ENCODE measurements at places on chromosomes 11 and 22.

- DNase-seq: no peak
These were observed 150.9 kb downstream of the CACNA1I start for GRCh38 chr22:39721206-39722031.

GRCh38 chr11:117220999-117221774 lies 10.7 kb downstream of the PCSK7 start:
- DNase-seq: no peak

- no peak for DNase-seq
These were observed 127.0 kb upstream of the C11orf58 start for GRCh38 chr11:16611401-16611921.

GRCh38 chr11:8218840-8219239 lies 44.8 kb downstream of the LMO1 start:
- DNase-seq: no peak

GRCh38 chr11:3123761-3124733 lies 41.1 kb downstream of the OSBPL5 start:
- peak; percentile 68 for DNase-seq

GRCh38 chr22:26656891-26657851 lies at the start of gene MIAT:
MIAT (plus strand) TSS chr22:26657588.
- DNase-seq: no peak

DNA sequence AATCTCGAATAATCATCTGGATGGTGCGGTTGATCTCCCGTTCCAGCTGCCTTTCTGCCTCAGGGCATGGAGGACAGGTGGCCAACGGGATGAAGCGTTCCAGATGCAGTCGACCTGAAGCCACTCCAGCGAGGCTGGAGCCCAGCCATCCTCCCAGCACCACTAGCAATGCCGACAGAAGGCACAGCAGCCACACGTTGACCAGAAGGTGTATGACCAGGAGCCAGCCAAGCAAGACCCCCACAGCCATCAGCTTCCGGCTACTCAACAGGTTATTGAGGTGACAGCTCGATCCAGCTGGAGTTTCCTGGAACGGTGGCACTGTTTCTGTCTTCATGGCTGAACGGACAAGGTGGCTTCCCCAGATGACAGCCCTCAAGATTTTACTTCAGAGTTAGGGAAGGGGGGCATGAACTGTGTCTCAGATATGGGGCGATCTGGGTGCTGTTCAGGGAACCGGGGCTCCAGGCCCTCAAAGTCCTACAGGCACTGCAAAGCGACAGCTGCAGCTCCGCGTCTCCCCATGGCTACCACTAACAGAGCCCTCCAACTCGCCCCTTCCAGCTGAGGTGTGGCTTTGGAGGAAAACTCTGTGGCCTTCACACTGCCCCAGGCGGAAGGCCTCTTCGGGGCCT lies 559 bp downstream of the SNX19 start:
- DNase-seq: no peak

DNA sequence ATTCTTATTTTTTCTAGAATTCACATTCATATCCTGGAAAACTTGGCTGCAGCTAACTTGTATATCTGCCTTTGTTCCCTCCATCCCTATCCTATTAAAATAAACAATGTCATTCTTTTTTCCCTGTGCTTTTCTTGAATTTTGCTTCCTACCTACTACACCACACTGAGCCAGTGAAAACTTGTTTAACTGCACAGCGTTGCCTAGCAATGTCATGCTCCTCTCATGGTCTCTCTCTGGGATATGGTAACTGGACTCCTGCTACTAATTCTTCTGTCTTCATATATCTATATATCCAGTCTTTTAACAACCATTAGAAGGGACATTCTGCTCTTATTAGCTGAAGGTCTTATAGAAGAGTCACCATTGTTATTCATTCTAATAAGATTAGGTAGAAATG lies 434.4 kb downstream of the METTL15 start:
- no peak for DNase-seq

DNA sequence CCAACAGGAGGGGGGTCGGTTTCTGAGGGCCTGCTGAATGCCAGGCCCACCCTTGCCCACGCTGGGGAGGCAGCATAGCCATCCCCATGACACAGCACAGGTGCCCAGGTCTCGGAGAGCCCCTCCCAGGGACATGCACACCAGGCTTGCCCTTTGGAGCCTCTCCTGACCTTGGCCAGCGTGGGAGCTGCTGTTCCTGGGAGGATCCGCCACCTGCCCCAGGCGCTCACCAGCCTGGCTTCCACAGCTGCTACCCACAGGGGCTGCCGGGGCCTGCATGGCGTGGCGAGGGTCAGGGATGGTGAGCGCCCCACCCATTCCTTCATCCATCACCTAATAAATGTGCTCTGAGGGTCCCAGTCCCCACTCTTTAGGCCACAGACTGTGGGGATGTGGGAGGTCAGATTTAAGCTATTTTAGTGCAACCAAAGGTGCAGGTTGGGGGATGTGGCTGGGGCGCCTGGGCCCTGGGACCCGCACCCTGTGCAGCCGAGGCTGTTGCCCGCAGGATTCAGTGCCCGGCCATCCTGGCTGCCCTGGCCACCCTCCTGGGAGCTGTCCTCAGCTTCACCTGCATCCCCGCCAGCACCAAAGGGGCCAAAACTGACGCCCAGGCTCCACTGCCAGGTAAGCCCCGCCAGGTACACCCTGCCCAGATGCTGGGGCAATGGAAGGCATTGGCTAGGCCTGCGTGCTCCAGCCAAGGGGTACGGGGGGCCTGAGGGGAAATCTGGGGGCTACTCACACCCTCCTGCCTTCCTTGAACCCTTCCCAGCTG lies 12.9 kb downstream of the PHLDA2 start:
- DNase-seq: no peak

DNA sequence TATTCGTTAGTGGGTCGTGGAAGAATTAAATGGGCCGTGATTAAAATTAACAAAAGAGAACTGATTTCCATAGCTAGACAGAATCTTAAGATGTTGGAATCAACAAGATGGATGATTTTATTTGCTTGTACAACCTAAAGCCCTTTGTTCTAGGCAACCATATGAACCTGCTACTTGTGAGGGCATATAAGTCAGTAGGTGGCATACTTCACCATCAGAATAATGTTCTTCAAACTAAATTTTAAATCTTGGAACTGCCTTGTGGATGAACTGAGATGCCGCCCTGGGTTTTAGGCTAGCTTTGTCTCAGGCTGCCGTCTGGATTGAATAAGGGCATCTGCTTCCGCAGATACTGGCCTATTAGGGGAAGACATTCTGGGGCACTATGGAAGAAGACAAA lies 40.9 kb downstream of the CSRP3 start:
- no peak for DNase-seq

DNA sequence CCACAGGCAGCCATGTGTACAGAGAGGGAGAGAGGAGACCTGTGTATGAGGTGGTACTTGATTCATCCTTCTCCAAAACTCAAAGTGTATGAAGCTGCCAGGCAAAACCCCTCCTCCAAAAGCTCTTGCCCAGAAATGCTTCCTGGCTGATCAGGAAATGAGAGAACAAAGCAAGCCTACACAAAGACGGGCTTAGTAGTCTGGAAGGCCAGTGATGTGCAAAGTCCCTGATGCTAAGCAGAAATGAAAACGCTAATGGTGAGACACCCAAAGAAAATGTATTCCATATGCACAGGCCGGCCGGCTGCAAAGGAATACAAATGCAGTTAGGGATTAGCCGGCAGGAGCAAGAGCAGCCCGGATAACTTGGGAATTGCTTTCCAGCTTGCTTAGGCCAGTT lies 234.9 kb upstream of the CADM1 start:
- no peak for DNase-seq

GRCh38 chr11:9617940-9618339 lies 44.5 kb downstream of the WEE1 start:
- no peak for DNase-seq

DNA sequence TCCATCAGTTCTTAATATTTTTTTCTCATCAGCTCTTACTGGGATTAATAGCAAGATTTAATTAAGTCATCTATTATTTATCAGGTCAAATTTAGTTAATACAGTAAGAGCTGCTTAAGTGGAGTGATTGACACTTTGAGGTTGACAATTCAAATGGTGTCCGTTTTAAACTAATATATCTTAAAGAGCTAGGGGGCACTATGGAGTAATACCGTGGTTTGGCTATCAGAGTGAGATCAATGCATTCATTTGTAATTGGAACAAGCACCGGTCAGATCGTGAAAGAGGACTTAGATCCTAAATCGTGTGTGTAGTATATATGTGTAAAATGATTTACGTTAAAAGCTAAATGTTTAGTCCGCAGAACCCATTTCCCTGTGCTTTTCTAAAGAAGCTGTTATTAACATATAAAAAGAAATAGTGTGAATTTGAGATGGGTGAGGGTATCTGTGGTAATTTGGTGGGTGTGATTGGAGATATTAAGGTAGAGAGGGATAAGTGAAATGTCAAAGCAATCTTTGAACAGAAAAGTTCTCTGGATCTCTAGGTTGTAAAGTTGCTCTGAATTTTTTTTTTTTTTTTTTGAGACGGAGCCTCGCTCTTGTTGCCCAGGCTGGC lies 2.3 kb downstream of the SIK2 start:
- DNase-seq: no peak

DNA sequence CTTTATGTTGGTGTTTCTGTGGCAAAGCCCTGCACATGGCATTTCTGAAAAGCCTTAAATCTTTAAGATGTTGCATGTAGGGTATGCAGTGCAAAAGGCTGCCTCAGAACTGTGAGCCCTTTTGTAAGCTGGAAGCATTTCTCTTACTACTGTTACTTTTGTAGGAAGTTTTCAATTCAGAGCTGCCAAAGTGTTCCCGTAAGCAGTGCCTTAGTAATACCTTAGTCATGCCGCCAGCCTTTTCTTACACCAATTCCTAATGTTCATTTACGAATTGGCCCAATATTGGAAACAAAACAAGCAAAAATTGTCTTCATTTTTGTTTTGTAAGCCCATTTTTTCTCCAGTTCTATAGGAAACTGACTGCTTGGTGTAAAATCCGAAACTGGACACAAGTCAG lies 67.4 kb upstream of the RASSF10 start:
- no peak for DNase-seq

- DNase-seq: no peak
These were observed 130.6 kb upstream of the CSNK2A3 start for GRCh38 chr11:11483627-11484026.

DNA sequence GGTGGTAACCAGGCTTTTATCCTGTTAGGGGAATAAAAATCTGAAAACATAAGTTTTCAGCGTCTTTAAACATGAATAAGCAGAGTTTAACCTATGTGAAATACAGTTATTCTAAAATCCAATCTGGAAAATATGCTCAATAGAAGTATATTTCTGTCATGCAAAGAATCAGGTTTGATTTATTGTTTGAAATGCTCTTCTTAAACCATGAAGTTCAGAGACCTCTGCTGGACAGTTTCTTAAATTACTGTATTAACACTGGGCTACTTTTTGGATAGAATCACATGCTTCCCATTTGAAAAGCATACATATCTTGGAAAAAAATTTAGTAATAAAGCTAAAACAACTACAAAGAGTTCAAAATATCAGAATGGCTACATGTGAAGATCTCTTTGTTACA lies 25.4 kb downstream of the APIP start:
- DNase-seq: peak; percentile 64

DNA sequence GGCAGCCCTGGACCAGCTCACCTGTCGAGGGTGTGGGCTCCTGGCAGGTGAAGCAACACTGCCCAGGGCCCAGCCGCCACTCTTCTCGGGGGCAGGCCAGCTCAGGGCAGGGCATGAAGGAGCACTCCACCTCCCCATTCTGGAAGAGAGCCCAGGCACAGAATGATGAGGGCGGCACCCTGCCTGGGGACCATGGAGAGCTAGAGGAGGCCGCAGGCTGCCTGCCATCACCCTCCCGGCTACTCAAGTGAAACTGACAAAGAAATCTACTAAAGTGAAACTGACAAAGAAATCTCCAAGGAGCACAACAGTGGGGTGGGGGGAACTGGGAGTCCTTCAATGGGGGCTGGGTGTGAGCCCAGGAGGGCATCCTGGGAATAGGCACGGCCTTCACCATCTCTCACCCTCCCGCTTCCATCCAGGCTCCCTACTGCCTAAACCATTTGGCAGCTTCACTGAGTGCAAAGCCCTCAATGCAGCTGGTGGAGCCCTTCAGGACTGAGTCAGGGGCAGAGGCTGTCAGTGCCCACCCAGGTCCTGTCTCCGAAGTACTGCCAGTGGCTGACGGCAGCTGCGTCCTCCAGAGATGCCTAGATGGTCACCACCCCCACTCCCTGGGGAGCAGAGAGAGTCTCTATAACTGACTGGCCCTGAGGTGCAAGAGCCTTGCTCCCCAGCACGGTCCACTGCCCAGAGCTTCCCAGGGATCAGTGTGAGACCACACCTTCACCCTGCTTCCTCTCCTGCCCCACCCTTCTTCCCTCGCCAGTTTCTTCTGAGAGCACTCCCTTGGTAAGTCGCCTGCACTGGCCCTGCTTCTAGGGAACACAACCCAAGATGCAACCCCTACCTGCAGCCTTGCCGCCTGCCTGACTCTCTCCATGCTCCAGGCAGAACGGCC lies 21.7 kb downstream of the VWCE start:
- DNase-seq: no peak

GRCh38 chr11:113375402-113375801 lies 12.2 kb upstream of the ANKK1 start:
- no peak for DNase-seq

GRCh38 chr11:133619973-133620372 lies 87.7 kb upstream of the OPCML start:
- DNase-seq: no peak

DNA sequence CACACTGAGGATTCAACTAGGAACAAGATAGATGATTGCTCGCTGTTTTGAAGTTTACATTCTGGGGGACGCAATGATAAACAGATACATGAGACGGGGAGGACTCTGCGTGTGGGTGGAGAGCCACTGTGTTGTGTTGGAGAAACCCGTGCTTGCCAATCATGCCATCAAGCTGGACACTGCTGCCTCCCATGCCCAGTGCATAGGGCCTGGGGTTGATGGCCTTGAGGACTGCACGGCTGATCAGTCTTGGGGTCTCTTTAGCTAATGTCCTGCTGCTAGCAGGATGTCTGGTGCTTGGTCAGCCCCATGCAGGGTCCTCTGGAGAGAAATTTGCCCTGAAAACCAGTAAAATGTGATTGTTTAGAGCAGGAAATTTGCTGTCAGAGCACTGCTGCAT lies 221.2 kb upstream of the B3GAT1 start:
- no peak for DNase-seq

- DNase-seq: peak; percentile 78
These were observed 14.9 kb upstream of the SOX10 start for GRCh38 chr22:37999236-37999635.

- no peak for DNase-seq
These were observed 216.5 kb upstream of the CADM1 start for GRCh38 chr11:115720602-115721245.

DNA sequence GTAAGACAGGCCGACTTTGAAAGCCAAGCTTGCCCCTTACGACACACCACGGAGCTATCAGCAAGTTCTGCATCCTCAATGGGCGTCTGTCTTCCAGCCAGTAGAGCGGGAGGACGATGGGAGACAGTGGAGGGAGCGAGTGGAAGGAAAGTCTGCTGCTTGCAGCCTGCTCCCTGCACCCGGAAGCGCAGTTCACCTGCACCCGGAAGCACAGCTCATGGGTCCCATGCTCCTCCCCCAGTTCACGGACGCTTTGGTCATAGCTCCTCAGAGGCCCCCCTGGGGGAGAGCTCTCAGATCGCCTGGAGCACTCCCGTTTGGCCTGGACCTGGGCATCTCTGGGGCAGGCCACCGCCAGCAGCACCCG lies 51.3 kb downstream of the FBLN1 start:
- no peak for DNase-seq
